ENCODE measurements at places on chromosomes 11 and 22.

- no peak for DNase-seq
Observed at GRCh38 chr11:87263979-87264378, 226.2 kb downstream of the TMEM135 start.

DNA sequence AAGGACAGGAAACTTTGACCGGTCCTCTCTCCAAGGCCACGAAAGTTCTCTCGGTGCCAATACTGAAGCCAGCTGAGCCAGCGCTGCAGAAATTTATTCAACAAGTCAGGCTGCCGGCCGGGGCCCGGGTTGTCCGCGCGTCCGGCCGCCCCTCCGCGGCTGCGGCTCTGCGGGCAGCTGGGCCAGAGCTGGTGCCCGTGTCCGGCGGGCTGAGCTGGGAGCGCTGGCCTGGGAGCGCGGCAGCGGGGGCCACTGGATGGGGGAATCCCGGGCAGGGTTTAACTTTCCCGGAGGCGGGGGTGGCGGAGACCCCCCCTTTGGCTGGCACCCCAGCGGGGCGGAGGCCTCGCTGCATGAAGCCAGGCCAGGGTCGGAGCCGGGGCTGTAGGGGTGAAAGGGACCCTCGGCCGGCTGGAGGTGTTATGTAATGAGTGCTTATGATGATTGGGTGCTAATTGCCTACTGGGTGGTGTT is 12.3 kb upstream of the CACNA1I start:
- DNase-seq, result no peak

- no peak for DNase-seq
Observed at GRCh38 chr22:45731041-45731797, 59.6 kb downstream of the ATXN10 start.

DNA sequence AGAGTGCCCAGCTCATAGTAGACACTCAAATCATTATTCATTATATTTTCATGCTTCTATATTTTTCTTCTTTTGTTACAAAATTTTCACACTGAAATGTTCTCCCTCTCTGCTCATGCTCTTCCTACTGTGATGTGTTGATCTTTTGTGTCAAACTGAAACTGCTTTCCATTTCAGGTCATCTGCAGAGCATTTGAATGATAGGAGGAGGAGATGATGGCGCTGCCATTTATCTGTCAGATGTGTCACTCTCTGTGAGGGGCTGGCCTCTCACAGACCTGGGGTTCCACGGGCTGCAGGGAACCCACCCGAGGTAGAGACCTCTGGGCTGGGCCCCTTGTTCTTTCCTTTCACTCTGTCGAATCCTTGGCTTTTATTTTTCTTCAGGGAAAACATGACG is 41.1 kb downstream of the OR10A6 start:
- no peak for DNase-seq

GRCh38 chr22:23236026-23236425 is 55.7 kb downstream of the BCR start:
- no peak for DNase-seq
